ENCODE measurements at places on chromosomes 2 and 18.

GRCh38 chr2:96486696-96487095 is 18.5 kb downstream of the NEURL3 start:
- DNase-seq: no peak

DNA sequence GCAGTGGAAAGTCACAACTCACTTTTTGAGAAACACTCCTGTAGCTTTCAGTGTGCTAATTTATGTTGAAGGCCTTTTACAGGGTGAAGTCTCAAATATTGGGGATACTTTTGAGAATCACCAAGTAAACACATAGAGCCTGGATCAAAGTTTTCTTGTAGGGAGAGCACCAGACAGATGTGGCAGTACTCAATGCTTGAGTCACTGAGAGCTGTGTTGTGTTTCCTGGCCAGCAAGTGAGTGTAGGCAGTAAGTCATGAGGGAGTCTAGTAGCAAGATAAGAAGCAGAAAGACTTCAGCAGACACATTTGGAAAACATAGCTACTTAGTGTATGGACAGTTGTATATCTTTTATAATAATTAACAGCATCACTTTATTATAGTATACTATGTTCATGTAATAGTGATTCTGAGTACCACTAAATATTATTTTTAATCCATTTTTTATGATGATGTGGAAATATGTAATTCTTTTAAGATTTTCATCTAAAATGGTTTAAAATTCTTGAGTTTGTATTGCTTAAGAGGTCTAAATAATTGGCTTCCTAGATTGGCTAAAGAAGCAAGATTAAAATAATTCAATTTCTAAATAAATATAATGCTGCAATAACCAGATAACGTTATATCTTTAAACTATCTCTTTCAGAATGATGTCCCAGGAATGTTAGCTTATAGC is 12.8 kb downstream of the PSMD1 start:
- DNase-seq: no peak

GRCh38 chr2:177053038-177053437 is 159.6 kb upstream of the HNRNPA3 start:
- no peak for DNase-seq

DNA sequence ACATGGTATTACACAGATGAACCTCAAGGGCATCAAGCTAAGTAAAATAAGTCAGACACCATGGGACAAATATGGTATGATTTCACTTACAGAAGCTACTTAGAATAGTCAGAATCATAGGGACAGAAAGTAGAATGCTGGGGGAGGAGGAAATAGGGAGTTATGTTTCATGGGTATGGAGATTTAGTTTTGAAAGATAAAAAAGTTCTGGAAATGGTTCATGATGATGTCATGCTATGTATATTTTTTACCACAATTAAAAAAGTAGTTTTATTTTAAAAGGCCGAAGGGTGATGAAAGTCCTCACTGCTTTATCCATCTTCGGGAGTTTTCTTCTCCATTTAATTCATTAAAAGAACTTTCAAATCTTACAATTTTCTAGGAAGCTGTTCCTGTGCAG is 181.9 kb downstream of the CALCRL start:
- no peak for DNase-seq

DNA sequence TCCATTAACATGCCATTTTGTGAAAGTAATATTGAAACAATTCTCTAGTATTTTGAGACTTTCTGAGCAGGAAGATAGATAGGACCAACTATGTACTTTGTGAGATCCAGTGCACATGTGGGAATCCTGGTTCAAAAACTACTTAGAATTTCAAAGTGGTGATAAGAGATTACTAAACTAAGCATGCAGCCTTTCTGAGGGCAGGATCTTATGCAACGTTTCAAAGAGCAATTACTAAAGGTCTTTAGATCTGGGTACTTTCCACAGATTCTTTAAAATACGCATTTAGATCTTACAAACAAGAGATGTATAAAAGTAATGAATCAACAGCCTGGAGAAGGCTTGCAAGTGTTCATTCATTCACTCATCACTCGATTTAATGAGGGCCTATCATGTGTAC is 124.4 kb upstream of the TRIB2 start:
- no peak for DNase-seq

- no peak for DNase-seq
These were observed 252.3 kb downstream of the MBD5 start for GRCh38 chr2:148273158-148273691.

DNA sequence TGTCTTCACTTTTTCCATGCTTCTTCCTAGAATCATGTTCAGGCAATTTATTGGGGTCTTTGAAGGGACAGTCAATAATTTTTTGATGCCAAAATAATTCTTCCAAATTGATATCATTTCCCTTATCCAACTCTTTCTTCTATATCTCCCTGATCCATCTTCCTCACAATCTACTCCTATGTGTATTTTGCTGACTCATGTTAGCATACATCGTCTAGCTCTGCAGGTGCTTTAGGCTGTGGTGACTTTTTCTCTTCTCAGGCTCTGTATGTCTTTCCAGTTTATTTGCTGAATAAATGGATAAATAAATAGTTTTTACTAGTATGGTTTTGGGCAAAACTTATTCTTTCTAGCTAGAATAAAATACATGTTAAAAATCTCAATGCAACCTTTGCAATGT is 1650.9 kb upstream of the TMEFF2 start:
- DNase-seq: no peak

DNA sequence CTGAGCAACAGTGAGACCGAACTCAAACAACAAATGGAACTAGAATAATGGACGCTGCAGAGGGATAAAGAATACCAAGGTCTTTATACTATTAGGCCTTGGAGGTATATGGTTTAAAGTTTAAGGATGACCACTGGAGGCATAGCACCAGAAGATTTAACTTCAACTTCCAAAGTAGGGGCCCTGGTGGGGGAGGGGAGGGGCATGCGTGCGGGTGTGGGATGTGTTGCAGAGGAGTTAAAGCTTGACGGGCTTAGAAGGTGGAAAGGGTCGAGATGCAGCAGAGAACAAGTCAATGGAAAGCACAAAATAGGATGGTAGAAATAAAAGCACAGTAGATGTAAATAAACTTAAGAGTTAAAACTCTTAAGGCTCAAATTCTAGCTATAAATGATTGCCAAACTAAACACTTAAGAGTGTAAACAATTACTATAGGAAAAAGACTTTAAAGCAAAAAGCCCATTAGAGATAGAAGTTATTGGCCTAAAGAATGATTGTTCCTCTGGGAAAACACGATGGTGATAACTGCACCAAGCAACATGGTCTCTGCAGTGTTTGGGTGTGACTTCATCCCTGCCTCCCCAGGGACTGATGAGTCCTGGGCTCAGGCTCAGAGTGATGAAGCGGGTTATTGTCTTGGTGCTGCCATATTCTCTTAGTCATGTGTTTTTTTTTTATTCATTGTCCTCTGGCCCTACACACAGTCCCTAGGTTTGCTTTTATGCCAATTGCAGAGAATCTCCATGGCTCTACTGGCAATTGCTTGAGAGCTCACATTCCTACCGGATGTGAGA is 13.0 kb downstream of the RRM2 start:
- DNase-seq: no peak

GRCh38 chr2:26913606-26913998 is 56.8 kb upstream of the MAPRE3 start:
- no peak for DNase-seq

DNA sequence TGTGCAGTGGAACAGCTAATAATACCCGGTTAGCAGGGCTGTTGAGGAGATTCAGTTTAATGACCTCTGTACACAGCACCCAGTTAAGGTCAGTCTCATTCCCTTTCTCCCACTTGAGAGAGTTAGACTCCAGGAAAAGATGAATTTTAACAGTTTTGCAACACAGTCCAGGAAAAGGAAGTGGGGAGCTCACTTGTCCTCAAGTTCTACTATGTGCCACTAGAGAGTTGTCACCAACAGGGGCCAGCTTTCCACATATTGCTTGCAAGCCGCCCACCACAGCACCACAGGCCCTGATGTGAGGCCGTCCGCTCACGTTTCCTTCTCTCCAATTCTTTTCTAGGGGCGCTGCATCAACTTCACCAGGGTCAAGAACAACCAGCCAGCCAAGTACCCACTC is 142.1 kb downstream of the GFPT1 start:
- no peak for DNase-seq

DNA sequence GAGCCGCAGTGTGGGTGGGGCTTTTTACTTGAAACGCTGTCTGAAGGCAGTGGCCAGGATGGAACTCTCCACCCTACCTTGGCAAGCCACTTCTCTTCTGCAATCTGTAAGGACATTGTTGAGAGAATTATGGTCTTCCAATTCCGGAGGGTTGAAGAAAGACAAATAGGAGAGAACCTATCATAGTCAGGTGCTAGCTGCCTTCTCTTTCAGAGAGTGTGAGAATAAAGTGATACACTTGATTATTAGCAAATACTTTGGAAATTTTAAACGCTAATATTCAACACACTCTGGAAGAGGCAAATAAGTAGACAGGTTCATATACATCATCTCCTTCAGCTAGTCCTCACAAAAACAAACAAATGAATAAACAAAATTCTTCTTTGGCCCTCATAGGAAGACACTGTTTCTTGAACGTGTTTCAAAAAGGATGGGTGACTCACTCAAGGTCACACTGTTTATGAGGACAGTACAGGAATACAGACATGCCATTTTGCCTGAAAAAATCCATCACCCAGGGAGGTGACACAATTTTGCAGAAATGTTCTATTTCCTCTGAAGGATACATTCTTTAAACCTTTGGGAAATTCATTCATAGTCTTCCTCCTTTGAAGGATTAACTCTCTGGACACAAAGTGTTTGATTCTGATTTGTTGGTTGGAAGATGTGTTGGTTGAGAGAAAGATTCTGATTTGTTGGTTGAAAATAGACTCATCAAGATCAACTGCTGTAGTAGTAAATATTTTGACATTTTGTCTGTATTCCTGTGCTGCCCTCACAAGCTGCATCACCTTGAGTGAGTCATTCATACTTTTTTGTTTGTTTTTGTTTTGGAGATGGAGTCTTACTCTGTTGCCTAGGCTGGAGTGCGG is 2.2 kb upstream of the IL1RN start:
- DNase-seq: no peak

GRCh38 chr2:16118611-16119590 is 178.6 kb downstream of the MYCN start:
- no peak for DNase-seq

DNA sequence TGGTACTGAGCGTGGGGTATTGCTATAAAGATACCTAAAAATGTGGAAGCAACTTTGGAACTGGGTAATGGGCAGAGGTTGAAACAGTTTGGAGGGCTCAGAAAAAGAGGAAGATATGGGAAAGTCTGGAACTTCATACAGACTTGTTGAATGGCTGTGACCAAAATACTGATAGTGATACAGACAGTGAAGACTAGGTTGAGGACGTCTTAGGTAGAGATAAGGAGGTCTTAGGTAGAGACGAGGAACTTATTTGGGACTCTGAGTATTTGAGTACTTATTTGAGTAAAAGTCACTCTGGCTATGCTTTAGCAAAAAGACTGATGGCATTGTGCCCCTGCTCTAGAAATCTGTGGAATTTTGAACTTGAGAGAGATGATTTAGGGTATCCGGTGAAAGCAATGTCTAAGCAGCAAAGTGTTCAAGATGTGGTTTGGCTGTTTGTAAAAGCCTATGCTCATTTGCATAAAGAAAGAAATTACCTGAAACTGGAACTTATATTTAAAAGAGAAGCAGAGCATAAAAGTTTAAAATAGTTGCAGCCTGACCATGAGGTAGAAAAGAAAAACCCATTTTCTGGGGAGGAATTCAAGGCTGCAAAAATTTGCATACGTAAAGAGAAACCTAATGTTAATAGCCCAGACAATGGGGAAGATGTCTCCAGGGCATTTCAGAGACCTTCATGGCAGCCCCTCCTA is 219.6 kb downstream of the PDE1A start:
- DNase-seq: no peak

GRCh38 chr2:5437375-5437774 is 254.8 kb upstream of the SOX11 start:
- no peak for DNase-seq

DNA sequence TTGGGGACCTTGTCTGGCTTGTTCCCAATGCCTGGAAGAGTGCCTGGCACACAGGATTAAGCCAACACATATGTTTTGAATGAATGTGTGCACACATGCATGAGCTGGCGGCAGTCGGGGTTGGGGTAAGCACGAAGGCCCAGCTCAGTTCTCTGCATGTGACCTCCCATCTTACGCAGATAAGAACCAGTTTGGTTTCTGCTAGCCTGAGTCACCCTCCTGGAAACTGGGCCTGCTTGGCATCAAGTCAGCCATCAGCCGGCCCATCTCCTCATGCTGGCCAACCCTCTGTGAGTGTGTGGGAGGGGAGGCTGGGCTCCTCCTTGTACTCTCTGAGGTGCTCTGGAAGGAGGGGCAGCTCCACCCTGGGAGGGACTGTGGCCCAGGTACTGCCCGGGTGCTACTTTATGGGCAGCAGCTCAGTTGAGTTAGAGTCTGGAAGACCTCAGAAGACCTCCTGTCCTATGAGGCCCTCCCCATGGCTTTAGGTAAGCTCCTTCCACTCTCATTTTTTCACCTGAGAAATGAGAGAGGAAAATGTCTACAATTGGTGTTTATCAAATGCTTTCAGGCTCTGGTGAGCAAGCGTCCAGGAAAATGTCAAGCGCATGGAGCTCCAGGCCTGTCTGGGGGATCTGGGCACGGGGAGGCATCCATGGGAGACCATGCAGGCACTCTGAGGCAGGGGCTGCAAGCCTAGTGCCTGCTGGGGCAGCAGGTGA is 9.7 kb upstream of the IL1RN start:
- no peak for DNase-seq

- no peak for DNase-seq
These were observed 370.2 kb upstream of the LYPD1 start for GRCh38 chr2:133040170-133040569.

DNA sequence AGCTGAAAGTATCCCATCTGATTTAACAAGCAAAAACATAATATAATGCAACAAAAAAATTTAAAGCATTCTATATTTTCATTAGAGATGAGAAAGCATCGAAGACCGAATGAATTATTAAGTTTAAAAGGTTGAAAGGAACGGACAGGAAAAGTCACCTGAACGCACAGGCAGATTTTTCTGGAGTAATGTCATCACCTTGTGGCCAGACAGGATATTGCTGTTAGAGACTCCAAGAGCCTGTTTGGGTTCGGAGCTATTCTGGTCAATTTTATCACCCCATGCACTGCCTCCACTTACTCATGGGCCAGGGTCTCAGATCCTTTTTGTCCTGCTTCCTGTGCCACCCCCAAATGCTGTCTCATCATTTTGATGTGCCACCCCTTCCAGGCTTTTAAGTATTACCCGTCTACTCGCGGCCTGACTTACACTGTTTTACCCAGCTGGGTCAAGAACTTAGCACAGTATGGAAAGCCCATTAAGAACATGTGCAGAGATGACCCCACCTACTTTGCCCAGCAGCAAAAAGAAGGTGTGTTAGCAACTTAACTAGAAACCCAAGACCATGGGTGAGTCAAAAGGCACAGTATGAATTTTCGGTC is 27.3 kb downstream of the GKN2 start:
- DNase-seq: no peak

GRCh38 chr2:46997329-46997728 is 81.7 kb upstream of the MCFD2 start:
- DNase-seq: no peak

Data from nucleus accumbens (tissue), 56 donors.